ENCODE measurements at places on chromosomes 5 and 9.

- no peak for DNase-seq
These were observed 527 bp downstream of the MEF2C start for GRCh38 chr5:88882276-88883038.

DNA sequence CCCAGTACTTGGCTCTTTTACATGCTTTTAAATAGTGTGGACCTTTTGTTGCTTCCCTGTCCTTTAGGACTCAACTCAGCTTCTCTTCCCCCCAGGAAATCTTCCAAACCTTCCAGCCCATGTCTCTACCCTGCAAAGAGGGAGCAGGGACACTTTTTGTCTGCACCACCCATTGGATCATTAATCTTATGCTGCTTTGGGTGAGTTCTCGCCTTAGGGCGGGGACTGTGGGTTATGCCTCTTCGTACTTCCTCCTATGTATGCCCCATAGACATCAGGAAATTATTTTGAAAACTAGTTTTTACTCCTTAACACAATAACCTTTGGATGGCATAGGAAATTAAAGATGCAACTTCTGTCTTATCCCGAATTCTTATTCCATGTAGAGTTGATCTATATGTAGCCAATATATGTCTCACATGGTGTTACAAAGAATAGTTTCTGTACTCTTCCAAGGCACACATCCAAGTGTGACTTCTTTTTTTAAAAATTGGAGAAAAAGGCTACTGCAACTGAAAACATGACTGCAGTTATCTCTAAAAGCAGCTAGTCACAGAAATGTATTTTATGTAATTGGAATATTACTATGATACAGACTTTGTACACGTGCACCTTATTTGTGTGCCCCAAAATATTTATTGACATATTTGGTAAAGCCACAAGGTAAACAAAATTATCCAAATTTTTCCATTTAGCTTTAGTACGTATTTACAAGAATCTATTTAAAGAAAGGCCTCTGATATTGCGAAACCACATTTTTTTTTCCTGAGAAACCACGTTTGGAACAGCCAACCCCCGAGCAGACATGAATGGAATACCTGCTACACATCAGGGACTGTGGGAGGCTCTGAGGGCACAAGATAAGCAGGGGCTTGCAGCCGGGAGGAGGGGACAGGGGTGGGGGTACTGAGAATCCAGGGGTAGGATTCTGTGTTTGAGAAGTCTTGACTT, 133.6 kb downstream of the WDR41 start:
- DNase-seq = no peak

DNA sequence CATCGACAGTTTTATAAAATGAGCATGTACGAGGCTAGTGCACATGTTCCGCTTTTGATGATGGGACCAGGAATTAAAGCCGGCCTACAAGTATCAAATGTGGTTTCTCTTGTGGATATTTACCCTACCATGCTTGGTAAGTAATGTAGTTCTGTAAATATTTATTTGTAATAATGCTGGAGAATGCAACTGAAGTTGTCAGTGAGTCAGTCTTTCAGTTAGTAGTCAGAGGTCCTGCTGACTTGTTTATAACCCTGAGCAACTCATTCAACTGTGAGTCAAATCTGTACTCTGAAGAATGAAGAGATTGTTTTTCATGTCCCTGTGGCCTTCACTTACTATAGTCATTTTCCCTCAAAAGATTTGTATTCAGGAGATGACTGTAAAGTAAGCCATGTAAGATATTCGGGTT, 28.4 kb upstream of the GPR150 start:
- DNase-seq = no peak

DNA sequence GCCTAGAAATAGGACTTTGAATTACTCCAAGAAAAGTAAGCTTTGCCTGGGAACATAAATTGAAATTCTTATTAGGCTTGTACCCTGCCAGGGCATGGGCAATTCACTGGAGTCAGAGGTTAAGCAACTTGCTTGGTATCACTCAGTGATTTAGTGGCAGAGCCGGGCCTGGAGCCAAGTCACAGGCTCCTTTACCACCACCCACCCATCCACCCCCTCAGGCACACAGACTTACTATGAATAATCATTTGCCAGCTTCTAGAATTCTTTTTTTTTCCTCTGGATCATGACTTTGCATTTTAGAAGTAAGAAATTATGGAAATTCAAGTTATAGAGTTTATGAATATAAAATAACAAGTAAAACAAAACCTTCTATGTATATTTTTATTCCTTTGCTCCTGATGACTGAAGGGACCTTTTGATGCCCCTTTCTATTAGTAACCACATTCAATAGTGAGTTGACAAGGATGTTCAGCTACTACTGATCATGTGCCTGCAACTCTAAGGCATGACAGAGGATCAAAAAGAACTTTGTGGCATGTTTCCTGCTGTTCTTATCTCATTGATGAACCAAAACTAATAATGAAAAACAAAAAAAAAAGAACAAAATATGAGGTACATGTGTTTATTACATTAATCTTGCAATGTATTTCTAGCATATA, 614.7 kb downstream of the TLR4 start:
- DNase-seq = no peak

DNA sequence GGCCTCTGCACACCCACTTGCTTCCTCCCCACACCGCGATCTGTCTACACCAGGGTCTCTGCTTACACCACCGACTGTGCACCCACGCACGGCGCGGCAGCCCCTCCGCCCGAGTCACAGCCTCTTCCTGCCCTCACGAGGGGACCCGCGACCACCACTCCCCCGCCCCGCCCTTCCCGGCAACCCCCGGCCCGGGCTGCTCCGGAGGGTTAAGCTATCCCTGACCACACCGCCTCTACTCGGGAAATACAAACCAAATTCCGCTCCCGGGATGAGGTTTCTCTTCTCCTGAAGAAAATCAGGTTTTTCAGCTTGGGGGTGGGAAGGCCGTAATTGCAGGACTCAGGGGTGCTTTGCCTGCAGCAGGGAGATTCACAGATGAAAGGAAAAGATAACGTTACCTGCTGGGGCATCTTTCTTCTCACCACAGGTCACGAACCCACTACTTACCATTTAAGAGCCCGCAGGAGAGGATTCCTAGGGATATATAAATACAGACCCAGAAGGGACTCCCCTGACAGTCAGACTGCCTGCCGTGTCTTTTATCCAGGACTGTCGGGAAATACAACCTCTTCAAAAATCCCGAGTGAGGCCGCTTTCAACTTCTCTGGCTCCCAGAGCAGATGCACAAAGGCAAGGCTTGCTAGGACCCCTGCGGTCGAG, 63.5 kb downstream of the ROR2 start:
- no peak for DNase-seq

- no peak for DNase-seq
These were observed 162.0 kb downstream of the SLC25A46 start for GRCh38 chr5:110900829-110901228.

- no peak for DNase-seq
These were observed 114.3 kb upstream of the DAP start for GRCh38 chr5:10875201-10875768.

GRCh38 chr9:96651626-96652025, 3.5 kb downstream of the PRXL2C start:
- DNase-seq = no peak

- no peak for DNase-seq
These were observed 44.9 kb upstream of the LIFR start for GRCh38 chr5:38601133-38601862.

- DNase-seq = no peak
These were observed 428.6 kb upstream of the ADAMTSL1 start for GRCh38 chr9:18045326-18045725.

GRCh38 chr5:97021416-97021815, 85.5 kb downstream of the LNPEP start:
- no peak for DNase-seq

GRCh38 chr5:65986796-65987195, 60.4 kb downstream of the ERBIN start:
- DNase-seq = no peak

DNA sequence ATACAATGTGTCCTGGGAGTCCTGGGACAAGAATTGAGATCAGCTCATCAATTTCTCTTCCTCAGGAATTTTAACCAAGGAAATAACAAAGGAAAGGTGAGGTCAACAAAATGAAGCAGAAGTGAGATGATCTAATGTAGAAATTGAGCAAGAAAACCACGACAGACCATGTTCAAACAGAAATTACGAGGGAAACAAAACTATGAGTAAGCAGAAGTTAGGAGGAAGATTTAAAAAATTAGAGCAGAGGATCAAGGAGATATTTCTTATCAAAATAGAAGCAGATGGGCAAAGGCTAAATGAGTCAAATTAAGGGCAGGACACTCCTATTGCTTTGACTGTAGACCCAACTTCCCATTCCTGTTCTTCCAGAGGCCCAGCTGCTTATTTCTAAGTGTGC, 97.4 kb downstream of the HINT1 start:
- no peak for DNase-seq

DNA sequence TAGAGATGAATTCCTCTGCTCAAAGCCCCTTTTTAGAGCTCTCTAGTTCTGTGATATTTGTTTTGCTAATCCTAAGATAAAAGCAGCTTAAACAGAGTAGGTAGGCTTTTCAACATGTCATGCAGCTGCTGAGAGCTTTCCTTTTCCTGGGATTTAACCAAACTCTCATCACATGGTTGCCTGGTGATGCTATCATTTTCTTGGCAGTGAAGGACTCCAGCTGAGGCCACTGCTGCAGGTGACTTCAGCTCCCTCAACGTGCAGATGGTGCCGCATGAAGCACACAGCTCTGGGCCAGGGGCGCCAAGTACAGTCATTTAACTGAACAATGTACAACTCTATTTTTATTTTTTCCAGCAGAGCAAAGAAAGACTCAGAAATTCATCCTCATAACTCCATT, 42.2 kb downstream of the SECISBP2 start:
- DNase-seq = no peak

DNA sequence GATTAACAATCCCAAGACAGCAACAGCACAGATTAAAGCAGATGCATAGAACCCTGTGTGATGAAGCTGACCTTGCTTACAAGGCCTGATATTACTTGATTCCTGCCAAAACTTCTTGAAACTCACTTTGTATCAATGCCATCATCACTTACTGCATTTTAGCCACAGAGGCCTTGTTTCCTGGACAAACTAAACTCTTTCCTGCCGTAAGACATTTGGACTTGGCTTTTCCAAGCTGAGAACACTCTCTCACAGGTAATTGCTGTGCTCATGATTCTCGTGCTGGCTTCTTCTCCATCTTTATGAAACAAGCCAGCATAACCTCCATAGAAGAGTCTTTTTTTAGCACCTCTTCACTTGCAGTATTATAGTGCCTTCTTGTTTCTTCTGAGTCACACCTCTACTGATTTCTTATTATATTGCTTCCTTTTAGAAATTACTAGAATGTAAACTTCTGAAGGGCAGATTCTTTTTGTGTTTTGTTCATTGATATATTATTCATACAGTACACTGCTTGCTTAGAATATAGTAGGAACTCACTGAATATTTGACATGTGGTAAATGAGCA, 456.5 kb upstream of the ZNF608 start:
- DNase-seq = no peak

- no peak for DNase-seq
These were observed 39.2 kb upstream of the RAB3C start for GRCh38 chr5:58543723-58544122.

- peak; percentile 99 for DNase-seq
These were observed at the start of gene TRIM41 for GRCh38 chr5:181223058-181223728. TSS of gene TRIM41 (plus strand) at chr5:181223281. CDS start at chr5:181224000, 719 bp downstream.

Measured in stimulated activated naive B cell treated with anti-CD40 and anti-IgM and Interleukin-4, amounts not matched to agents 10 μg/mL and 1 μg/mL and 100 μg/mL, for 72 hours (primary cell).